ENCODE measurements at places on chromosomes 13 and 19.

DNA sequence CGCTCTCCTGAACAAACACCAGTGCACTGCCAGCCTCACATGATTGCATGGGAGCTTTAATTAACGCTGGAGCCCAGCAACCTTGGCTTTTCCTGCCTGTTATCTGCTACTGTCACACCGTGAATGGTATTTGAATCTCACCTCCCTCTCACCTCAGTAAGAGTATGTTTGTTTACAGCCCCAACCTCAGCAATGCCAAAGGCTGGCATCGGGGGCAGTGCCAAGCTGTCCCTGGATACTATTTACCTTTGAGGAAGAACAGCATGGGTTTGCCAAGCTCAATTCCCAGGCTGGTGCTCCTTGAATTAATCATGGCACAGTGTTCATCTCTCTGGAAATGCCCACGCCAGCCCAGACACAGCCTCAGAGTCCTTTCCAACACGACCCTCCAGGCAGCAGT, 57.2 kb upstream of the SERPINE3 start:
- no peak for DNase-seq

GRCh38 chr13:64936879-64937278, 2293.3 kb downstream of the PCDH9 start:
- DNase-seq: no peak

DNA sequence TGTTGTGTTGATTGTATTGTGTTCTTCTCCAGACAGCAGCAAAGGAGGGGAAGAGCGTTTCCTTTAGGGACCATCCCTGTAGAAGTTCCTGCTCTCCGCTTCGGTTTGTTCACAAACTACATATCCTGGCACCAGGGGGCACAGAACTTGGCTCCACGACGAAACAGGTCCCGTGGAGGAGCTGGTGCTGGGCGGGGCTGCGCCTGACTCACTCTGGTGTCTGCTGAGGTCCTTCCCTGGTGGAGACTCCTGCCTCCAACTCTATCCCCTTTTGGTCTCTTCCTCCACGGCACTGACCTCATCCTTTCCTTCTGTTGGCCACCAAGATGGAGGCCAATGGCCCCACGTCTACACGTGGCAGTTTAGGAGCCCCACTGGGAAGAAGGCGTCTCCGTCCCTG, 14.7 kb downstream of the TMPRSS9 start:
- no peak for DNase-seq

DNA sequence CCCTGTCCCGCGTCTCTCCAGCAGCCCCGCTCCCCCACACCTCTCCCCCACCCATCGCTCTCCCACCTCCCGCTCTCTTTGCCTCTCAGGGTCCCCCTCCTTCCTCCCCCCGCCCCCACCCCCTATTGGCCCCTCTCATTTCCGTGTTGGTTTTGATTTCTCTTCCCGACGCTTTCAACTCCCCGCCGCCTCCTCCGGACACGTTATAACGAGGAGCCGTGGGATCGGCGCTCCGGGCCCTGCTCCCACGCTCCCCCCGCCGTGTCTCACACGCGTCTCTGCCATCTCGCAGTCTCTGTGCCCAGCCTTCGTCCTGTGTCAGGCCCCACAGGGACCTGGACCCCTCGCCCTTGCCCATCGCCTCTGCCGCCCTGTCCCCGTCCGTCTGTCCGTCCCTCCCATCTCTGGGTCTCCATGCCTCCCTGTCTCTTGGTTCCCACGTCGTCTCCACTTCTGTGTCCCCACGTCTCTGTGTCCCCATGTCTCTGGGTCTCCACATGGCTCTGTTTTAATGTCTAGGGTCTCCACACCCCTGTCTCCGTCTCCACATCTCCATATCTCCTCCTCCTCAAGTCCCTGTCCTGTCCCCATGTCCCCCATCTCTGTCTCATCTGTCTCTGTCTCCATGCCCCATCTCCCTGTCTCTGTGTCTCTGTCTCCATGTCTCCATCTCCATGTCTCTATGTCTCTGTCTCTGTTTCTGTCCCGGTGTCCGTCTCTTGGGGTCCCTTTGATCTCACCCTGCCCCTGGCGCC, 13.1 kb downstream of the ERFL start:
- DNase-seq: no peak

- DNase-seq: no peak
These were observed 521.2 kb upstream of the NBEA start for GRCh38 chr13:34420702-34421346.

GRCh38 chr13:93655154-93655553, 428.5 kb downstream of the GPC6 start:
- DNase-seq: no peak

DNA sequence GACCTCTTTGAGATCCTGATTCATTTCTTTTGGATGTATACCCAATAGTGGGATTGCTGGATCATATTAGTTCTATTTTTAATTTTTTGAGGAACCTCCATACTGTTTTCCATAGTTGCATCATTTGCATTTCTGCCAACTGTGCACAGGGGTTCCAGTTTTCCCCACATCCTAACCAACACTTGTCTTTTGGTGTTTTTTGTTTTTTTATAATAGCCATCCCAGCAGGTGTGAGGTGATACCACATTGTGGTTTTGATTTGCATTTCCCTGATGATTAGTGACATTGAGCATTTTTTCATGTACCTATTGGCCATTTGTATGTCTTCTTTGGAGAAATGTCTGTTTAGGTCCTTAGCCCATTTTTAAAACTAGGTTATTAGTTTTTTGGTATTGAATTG, 18.8 kb upstream of the GPR183 start:
- DNase-seq: no peak

DNA sequence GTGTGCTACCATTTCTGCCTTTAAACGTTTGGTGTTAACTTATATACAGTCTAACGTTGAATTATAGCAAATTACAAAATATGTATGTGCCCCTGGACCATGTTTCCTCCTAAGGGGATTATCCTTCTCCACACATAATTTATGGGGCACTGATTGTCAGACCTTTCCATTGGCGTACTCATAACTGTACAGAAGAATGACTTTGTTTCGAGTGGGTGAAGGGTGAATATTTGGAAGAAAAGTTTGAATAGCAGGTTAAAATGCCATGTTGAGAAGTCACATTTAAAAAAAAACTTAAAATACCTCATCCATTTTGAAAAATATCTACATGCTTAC, 58.8 kb downstream of the SLC10A2 start:
- no peak for DNase-seq

- DNase-seq: no peak
These were observed 2.8 kb upstream of the NUMBL start for GRCh38 chr19:40693150-40693788.

GRCh38 chr13:41122838-41123237, 9.8 kb downstream of the KBTBD6 start:
- no peak for DNase-seq

- no peak for DNase-seq
These were observed 23.1 kb upstream of the KLF5 start for GRCh38 chr13:73035660-73036059.

DNA sequence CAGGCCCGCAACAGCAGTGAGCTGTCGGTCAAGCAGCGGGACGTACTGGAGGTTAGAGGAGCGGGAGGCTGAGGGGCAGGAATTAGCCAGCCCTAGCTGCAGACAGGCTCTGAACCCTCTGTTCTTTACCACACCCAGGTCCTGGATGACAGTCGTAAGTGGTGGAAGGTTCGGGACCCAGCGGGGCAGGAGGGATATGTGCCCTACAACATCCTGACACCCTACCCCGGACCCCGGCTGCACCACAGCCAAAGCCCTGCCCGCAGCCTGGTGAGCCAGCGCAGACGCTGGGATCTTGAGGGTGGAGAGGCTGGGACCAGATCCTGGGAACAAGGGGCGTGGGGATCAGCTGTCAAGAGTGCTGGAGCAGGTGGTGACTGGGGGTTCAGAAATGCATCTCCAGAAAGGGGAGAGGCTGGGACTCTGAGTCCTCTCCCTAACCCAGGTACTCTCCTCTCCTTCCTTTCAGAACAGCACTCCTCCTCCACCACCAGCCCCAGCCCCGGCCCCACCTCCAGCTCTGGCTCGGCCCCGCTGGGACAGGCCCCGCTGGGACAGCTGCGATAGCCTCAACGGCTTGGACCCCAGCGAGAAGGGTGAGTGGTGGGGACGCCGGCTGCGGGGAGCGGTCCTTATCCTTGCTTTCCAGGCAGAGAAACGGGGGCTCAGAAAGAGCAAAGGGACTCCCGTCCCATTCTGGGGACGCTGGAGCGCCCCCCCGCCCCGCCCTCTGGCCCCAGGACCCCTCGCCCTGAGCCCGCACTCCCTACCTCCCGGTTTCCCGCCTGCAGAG, 10.4 kb downstream of the EPS8L1 start:
- no peak for DNase-seq

- DNase-seq: no peak
These were observed 151.3 kb upstream of the IPO5 start for GRCh38 chr13:97802213-97802612.

Data from NCI-H2107 (cell line).